ENCODE measurements at places on chromosomes 7 and 10.

- DNase-seq = peak; percentile 76
Measured at GRCh38 chr7:20330239-20330927, at the start of gene ITGB8. TSS of gene ITGB8 (plus strand) at chr7:20330900. CDS start at chr7:20331807, 907 bp downstream.

- DNase-seq = no peak
Measured at GRCh38 chr7:24609570-24609969, 36.3 kb downstream of the PALS2 start.

DNA sequence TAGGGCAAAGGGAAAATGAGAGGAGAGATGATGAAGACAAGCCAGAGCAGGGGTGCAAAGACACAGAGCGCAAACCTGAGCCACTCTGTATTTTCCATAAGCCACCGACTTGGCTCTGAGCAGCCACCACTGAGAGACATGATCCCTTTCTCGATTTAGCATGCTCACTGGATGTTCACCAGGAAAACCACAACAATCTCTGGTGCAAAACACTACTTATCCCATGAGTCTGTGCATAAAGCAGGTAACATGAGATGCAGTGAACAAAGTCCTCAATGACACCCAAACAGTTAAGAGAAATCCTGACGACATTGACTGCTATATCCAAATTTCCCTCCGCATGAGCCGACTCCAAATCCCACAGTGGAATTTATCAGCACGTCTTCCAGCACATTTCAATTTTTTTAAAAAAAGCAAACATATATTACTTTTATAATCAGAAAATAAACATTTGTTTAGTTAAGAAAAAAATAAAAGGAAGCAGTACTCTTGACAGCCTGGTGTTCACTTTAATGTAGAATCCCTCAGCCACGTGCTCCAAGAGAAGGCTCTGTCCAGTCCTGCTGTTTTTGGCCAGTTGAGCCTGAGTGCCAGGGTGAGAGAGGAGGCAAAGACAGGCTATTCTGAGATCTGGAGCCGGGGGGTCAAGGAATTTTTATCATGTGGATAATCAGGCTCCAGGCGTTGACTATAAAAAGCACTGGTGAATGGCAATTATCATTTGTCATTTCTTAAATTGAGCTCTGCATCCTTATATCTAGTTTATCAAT is 238.4 kb downstream of the KCNMA1 start:
- DNase-seq = no peak

DNA sequence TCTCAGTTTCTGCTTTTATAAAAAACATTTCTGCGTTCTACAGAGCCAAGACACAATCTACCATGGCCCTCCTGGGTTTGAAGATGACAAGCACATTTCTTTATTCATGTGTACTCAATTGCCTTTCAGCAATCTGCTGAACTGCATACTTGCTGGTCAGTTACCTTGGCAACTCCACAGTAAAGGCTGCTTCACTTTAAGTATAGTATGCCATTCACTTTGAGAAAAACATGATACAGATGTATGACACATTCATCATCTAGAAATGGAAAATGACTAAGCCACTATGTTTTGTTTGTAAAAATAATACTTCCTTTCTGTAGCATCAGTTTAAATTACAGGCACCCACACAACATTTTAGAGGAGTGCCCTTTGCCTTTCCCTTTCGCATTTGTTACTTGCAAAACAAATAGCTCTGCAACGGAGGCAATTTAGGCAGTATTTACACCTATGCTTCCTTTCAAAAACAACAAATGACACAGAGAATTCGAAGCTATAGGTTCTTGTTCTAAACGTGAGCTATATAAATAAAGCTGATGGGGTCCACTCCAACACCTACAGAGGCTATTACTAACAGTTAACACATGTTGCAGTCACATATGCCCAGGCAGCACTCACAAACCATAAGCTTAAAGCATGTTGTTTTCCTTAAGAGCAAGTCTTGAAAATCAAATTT is 23.5 kb downstream of the SGCE start:
- DNase-seq = peak; percentile 92

GRCh38 chr7:124840435-124840834 is 74.8 kb upstream of the GPR37 start:
- DNase-seq = no peak

GRCh38 chr7:20786049-20786412 is 655 bp downstream of the SP8 start:
- DNase-seq = no peak

- no peak for DNase-seq
Measured at GRCh38 chr7:105297985-105298384, 90.7 kb downstream of the SRPK2 start.

GRCh38 chr10:129808092-129808983 is 155.7 kb downstream of the EBF3 start:
- no peak for DNase-seq

DNA sequence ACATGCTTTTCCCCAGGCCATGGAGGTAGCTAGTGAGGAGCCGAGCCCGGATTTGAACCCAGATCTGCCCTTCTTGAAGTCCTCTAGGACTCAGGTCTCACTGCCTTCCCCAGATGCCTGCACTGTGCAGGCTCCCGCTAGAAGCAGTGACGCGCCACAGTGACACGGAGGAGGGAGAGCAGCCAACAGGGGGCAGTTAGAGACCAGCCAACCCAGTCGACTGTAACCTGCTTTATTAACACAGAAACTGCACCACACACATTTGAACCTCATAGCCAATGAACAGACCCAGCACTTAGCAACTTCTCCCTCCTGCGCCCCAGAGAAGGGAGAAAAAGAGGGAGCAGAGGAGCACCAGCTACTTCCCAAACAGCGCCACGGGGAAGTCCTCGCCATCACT is 27.4 kb downstream of the PILRA start:
- peak; percentile 26 for DNase-seq

DNA sequence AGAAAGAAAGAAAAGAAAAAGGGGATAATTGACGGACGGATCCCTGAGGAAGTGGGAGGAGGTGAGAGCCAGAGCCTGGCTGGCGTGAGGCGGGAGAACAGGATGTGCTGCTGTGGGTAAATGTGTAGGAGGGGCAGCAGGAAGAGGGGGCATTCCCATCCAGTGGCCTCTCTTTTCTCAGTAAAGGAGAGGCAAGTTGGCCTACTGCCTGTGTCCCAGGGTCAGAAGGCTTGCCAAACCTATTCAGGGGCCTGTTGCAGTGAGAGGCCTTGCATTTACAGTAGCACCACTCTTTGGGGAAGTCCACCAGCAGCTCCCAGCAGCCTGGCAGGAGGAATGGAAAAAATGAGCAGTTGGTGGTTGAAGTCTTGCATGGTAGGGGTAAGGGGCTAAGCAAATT is 26.6 kb upstream of the ASCC1 start:
- DNase-seq = peak; percentile 34

- peak; percentile 84 for DNase-seq
Measured at GRCh38 chr7:122132341-122132740, 11.7 kb downstream of the AASS start.

Data from HT1080 (cell line).